ENCODE measurements at places on chromosomes 12 and 14. TPM values are rescaled to one million over a fixed set of nuclear protein-coding genes. Genes with fewer than 3 reads are reported as not detected.

MEG3 gene
- total RNA-seq: 24.7 TPM

ASCL1 gene
- not detected for total RNA-seq

BTG1 gene
- 7.3 TPM for total RNA-seq

DLK1 gene
- total RNA-seq: not detected

LRIG3 gene
- 8.3 TPM for total RNA-seq

SERPINA6 gene
- not detected for total RNA-seq

TEX22 gene
- total RNA-seq: 0.23 TPM

HHIPL1 gene
- total RNA-seq: 7.0 TPM

PPP1R1A gene
- total RNA-seq: not detected

SERPINA3 gene
- 5.3 TPM for total RNA-seq

NTF3 gene
- 10.8 TPM for total RNA-seq

TAS2R46 gene
- 1.9 TPM for total RNA-seq

GYS2 gene
- total RNA-seq: not detected

All from smooth muscle cell of the coronary artery (primary cell).